ENCODE measurements at places on chromosomes 5 and 9. TPM values are rescaled to one million over a fixed set of nuclear protein-coding genes. Genes with fewer than 3 reads are reported as not detected.

GRCh38 chr9:129105857-129106694, 4.5 kb downstream of the CRAT start:
- no peaks in the 10 kb centered on the region for H3K27me3 ChIP-seq
- DNase-seq = no peak
- no peaks in the 10 kb centered on the region for H3K36me3 ChIP-seq
- H3K27ac ChIP-seq = no peak overlapping the region
- peaks cover 7% of the 10 kb centered on the region for H3K4me1 ChIP-seq

DNA sequence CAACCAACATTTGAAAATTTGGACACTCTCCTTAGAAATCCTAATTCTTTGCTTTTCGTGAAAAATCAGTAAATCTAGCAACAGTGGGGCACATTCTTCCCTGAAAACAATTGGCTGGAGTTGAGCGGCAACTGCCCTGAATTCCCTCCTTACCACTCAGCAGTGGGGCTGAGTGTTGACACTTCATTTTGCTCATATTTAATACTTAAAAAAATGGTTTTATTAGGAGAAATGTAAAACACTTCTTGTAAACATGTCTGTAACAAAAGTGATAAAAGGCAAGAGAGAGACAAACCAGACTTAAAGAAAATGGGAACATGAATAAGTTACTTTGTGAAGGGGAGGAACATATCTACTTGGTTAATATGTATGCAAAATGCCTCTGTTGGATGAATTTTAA, 193.5 kb downstream of the CNTLN start:
- H3K4me1 ChIP-seq = no peaks in the 10 kb centered on the region
- H3K36me3 ChIP-seq = no peaks in the 10 kb centered on the region
- no peak overlapping the region for H3K27ac ChIP-seq
- H3K27me3 ChIP-seq = no peaks in the 10 kb centered on the region
- no peak for DNase-seq

DNA sequence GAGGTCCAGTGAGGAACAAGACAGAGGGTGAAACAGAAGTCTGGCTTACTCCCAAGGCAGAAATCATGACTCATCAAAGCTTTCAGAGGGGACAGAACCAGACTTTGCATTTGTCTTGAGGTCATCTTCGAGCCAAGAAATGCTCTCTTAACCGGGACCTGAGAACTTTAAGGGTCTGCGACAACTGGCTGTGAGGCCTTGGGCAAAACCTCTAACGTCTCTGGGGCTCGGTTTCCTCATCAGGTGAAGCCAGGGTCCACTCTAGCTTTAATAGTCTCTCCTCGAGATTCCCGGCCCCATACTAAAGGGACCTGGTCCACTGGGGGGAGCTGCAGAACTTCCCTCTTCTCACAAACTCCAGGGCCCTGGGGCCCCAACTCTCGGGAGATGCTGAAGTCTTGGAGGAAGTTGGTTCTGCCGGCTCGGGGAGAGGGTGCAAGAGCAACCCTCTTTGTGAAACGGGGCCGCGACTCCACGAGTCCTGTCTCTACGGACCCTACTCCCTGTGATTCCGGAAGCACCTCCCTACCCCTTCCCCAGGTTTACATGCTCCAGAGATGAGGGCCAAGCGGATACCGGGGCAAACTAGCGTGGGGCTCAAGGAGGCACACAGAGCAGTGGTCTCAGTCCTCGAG, 2.6 kb downstream of the GLIS3 start:
- no peaks in the 10 kb centered on the region for H3K4me1 ChIP-seq
- DNase-seq = peak; percentile 66
- peak overlapping the region; percentile 67 for H3K4me3 ChIP-seq
- H3K27me3 ChIP-seq = no peaks in the 10 kb centered on the region
- no peaks in the 10 kb centered on the region for H3K36me3 ChIP-seq

DNA sequence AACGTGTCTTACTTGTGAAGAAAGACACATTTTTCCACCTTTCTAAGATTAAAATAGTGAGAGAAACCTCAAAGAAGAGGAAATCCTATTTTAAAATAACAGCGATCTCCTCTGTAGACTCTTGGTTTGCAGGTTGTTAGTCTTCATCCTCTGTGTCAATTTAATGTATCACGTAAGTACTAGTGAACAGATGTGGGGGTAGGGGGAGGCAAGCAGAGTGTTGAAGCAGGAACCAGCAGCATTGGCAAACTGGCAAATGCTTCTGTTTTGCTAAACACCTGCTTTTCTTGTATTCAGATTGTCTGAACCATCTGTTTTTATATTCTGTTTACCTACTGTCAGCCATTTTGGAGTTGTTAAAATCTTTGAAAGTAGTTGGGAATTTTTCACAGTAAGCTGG, 159.3 kb upstream of the TLX3 start:
- no peak overlapping the region for H3K4me3 ChIP-seq
- H3K27ac ChIP-seq = no peak overlapping the region
- no peaks in the 10 kb centered on the region for H3K4me1 ChIP-seq
- H3K36me3 ChIP-seq = no peaks in the 10 kb centered on the region

DNA sequence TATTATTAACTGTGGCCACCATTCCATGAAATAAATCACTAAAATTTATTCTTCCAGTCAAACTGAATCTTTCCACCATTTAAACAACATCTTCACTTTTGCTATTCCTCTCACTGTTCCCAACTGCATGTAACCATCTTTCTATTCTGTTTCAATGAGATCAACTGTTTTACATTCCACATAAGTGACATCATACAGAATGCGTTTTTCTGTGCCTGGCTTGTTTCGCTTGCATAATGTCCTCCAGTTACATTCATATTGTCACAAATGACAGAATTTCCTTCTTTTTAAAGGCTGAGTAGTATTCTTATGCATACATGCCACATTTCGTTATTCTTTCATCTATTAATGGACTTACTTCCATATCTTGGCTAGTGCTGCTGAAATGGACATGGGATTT, 738.2 kb downstream of the SEMA5A start:
- no peaks in the 10 kb centered on the region for H3K36me3 ChIP-seq
- no peak for DNase-seq
- no peak overlapping the region for H3K27ac ChIP-seq
- no peak overlapping the region for H3K4me3 ChIP-seq

- peaks cover 2% of the 10 kb centered on the region for H3K27me3 ChIP-seq
- H3K36me3 ChIP-seq = no peaks in the 10 kb centered on the region
- no peaks in the 10 kb centered on the region for H3K4me1 ChIP-seq
- no peak for DNase-seq
These were observed 25.1 kb upstream of the TRPM3 start for GRCh38 chr9:71146511-71146910.

GRCh38 chr9:128370367-128370751, 815 bp upstream of the URM1 start:
- peak overlapping the region; percentile 91 for H3K27ac ChIP-seq
- H3K4me1 ChIP-seq = peaks cover 6% of the 10 kb centered on the region
- no peak for DNase-seq
- no peaks in the 10 kb centered on the region for H3K36me3 ChIP-seq
- no peaks in the 10 kb centered on the region for H3K27me3 ChIP-seq
- peak overlapping the region; percentile 67 for H3K4me3 ChIP-seq

DNA sequence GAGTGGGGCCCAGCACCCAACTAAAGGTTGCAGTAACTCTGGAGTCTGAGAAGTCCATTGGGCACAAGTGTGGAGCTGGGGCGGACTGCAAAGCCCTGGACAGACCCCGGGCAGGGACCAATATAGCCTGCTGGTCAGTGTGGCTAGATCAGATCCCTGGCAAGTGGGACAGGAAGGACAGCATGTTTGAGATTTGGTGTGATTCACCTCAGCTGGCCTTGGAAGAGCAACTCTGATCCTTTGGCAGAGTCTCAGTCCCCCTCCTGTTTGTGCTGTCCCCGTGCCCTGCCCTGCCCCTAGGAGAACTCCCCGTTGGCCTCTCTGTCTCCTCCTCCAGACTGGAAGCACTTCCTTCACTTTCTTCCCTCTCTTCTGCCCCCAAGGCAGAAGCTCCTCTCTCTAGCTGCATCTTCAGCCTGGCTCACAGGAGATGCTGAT, 255.3 kb downstream of the FSTL4 start:
- no peaks in the 10 kb centered on the region for H3K36me3 ChIP-seq
- no peaks in the 10 kb centered on the region for H3K27me3 ChIP-seq
- no peak overlapping the region for H3K4me3 ChIP-seq
- no peaks in the 10 kb centered on the region for H3K4me1 ChIP-seq

DNA sequence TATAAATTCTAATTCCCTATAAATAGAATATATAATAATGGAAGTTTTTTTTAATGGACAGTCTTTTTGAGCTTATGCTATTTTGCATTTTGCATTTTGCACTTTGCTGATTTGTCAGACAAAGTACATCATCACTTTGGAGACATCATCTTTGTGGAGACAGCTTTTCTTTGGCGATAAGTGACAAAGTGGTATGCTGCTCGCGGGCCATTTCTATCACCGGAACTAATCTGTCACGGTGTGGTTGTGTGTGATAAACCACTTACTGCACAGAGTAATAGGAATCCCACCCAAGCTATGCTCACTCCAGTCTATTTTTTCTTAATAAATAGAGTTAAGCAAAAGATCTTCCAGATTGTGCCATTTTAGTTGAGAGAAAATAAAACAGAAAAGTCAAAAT, 133.1 kb downstream of the MACIR start:
- no peak overlapping the region for H3K27ac ChIP-seq
- no peaks in the 10 kb centered on the region for H3K36me3 ChIP-seq
- H3K4me3 ChIP-seq = no peak overlapping the region
- H3K27me3 ChIP-seq = no peaks in the 10 kb centered on the region
- H3K4me1 ChIP-seq = no peaks in the 10 kb centered on the region
- DNase-seq = no peak

GRCh38 chr5:16935231-16936149, 598 bp downstream of the MYO10 start:
- peak overlapping the region; percentile 93 for H3K27ac ChIP-seq
- no peaks in the 10 kb centered on the region for H3K27me3 ChIP-seq

DNA sequence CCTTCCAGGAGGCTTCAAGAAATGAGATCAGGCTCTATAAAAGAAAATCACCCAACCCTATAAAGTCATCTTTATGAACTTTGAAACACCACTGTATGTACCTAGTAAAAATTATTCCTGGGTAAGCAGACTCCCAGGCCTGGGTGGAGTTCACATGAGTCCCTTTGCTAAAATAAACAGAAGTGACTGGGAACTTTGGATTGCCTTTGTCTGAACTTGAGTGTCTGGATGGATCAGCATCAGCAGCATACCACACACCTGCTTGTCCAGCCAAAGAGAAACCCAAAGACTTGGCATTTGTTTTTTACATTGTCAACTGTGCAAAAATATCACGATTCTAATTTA, 79.6 kb upstream of the CDKN2B start:
- H3K36me3 ChIP-seq = no peaks in the 10 kb centered on the region
- H3K27me3 ChIP-seq = no peaks in the 10 kb centered on the region
- peak; percentile 32 for DNase-seq

DNA sequence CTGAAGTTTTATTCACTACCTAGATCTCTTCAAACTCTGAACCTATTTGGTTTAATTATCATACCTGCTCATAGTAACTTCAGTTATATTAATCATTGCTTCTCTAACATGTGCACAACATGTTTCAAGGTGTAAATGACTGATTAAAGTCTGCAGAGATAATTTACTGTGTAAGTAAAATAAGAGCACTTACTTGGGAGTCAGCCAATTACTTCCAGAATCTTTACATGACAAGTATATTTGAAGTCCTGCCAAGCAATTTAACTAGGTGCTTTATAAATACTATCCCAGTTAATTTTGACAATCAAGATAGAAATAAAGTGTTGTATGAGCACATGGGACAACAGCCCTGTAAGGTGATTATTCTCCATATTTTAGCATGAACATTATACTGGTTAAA, 109.9 kb downstream of the RFX3 start:
- H3K4me1 ChIP-seq = no peaks in the 10 kb centered on the region
- no peak for DNase-seq
- no peak overlapping the region for H3K27ac ChIP-seq

- H3K27me3 ChIP-seq = no peaks in the 10 kb centered on the region
- H3K4me3 ChIP-seq = no peak overlapping the region
- no peak for DNase-seq
- peaks cover 3% of the 10 kb centered on the region for H3K36me3 ChIP-seq
- H3K27ac ChIP-seq = peak overlapping the region; percentile 28
These were observed 21.1 kb downstream of the DDX31 start for GRCh38 chr9:132648685-132649084.

DNA sequence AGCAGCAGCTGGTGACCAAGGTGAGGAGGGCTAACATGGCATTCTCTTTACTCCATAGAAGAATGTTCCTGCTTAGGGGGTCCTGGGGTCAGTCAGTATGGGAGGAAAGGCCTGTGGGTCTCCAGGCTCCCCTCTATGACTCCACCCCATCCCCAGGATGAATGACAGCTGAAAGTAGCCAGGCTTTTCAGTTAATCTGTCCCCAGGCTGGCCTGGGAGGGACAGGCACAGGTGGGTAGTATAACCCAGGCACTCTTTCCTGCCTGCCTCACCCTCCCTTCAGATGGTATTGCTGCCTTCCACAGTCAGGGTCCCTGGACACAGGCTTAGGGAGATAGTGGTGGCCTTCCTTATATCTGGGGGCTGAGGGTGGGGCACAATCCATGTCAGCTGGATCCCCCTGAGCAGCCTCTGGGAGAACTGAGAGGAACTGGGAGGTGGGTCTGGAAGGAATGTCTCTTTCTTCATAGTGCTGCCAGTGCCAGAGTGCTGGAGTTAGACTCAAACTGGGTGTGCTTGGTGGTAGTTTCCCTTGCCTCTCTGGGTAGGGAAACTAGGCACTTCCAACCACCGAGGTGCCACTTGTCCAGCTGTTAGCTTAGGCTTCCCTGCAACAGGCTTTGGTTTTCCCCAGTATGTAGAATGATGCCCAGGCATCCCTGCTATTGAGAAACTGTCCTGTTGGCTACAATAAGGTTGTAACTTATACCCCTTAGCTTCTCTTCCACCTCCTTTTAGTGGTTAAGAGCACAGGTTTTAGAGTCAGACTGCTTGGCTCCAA, 27.8 kb downstream of the LARP1 start:
- no peak overlapping the region for H3K4me3 ChIP-seq
- no peaks in the 10 kb centered on the region for H3K36me3 ChIP-seq
- no peaks in the 10 kb centered on the region for H3K27me3 ChIP-seq
- DNase-seq = no peak
- H3K4me1 ChIP-seq = peaks cover 4% of the 10 kb centered on the region

DNA sequence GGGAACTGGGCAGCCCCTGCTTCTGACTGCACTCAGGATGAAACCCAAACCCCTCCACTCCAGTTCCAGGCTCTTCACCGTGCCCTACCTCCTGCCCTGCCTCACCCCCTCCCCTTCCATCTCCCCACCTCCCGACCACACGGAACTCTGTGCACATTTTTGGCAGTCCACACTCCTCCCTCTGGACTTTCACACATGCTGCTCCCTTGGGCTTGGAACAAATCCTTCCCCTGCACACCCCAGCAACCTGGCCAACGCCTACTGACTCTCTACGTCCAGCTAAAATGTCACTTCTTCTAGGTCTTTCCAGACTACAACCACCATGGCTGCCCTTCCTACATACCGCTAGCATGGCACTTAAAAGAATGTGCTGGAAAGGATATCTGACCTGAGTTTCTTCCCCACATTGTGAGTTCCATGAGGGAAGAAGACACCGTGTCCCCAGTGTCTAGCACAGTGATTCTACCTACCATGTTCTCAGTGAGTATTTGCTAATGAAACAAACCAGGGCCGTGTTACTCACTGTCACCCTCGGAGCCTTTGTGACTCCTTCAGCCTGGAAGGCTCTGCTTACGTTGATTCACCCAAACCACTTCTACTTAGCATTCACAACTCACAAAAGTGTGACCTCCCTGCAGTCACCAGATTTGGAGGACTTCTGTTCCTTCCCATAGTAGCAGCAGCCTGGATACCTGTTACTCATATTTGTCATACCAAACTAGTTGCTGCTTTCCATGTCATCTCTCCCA, 18.7 kb downstream of the RETREG1 start:
- no peak overlapping the region for H3K27ac ChIP-seq
- H3K27me3 ChIP-seq = no peaks in the 10 kb centered on the region
- no peaks in the 10 kb centered on the region for H3K36me3 ChIP-seq
- H3K4me3 ChIP-seq = no peak overlapping the region

Gene KIAA0825
- 4.1 TPM for total RNA-seq

Gene ARID3C
- 1.1 TPM for total RNA-seq
